ENCODE measurements at places on chromosomes 7 and 10.

DNA sequence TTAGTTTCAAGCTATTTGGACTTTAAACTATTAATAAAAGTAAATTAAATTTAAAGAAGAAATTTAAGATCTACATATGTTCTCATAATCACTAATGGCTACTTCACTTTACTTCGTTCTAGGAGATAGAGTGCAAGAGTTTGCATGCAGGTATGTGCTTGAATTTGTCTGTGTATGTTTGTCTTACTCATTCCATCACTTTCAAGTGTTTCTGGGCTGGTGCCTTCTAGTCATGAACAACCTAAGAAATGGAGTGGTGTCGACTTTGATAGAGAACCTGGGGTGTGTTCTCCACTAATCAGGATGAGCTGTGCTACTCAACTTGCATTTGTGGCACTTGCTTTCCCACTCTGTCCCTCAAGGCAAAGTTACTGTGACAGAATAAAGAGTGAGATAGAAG is 169.9 kb downstream of the KCND2 start:
- no peak for DNase-seq

DNA sequence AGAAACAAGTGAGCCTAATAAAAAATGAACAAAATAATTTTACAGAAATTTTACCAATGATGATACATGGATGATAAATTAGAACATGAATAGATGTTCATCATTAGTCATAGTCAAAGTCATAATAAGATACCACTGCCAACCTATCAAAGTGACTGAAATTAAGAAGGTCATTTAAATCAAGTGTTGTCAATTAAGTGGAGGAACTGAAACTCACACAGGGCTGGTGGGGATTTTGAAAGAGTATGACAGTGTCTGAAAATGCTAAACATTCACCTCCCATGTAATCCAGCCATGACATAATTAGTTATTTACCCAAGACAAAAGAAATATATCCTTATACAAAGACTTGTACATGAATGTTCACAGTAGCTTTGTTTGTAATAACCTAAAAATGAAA is 57.1 kb upstream of the DYNC1I1 start:
- no peak for DNase-seq

- no peak for DNase-seq
Observed at GRCh38 chr10:35092851-35093250, 2.7 kb upstream of the CUL2 start.

DNA sequence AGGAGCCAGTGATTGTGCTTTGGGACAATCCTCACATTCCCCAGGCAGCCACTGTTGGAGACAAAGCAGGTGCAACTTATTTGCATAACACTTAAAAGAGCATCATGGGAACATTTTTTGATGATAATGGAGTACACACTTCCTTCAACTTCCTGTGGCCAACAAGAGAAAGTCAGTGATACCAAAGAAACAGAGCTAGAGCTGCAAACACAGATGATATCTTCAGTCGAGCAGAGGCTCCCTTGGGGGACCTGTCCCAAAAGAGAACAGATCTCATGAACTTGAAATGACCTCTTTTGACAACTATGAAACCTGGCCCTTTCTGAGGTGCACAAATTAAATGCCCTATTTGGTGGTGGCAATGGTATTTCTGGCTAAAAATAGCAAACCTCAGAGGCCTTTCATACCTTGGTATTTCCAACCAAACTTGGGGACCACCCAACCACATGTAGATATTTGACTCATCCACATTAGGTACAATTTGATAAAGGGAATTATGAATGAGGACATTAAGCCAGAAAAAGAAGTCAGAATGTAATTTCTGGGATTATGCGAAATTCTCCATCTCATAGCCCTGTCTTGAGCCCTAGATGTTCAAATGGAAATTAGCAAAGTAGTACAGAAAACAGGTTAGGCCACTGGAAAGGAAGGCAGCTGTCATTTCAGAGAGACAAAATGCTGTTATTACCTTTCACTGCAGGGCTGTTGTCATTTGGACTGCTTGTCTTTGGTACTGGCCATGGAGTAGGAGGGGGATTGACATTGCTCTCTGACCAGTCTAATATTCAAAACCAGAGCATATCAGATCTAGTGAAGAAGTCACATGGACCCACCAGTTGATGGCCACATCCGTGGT is 146.2 kb downstream of the ICA1 start:
- no peak for DNase-seq

- no peak for DNase-seq
Observed at GRCh38 chr7:106608661-106609060, 52.3 kb downstream of the CCDC71L start.

DNA sequence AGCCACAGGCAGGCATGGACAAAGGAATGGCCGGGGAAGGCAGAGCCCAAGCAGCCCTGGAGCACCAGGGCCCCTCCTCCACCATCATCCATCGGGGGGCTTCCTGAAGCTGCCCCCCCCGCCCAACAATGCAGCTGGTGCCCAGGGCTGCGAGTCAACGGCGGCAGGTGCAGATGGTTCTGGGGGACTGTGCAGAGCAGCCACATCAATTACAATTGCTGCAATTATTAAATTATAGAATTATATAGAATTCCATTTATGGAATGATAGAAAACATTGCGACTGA is 28.3 kb downstream of the EBF3 start:
- no peak for DNase-seq

DNA sequence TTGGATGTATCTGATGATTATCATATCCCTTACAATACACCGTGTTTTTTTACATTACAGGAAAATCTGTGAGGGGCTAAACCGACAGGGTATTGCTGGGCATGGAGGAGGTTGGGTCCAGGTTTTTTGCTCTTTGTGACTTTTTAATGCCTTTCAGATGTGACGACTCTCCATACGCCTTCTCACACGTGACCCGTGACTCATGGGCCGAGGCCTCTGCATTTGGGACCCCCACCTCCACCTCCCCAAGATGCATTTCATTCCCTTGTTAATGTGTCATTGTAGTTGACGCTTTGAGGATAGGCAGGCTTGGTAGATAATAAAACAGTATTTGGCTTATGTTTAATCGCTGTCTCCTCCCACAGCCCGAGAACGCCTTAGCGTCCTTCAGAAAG is 95.3 kb downstream of the CUX1 start:
- DNase-seq: no peak

DNA sequence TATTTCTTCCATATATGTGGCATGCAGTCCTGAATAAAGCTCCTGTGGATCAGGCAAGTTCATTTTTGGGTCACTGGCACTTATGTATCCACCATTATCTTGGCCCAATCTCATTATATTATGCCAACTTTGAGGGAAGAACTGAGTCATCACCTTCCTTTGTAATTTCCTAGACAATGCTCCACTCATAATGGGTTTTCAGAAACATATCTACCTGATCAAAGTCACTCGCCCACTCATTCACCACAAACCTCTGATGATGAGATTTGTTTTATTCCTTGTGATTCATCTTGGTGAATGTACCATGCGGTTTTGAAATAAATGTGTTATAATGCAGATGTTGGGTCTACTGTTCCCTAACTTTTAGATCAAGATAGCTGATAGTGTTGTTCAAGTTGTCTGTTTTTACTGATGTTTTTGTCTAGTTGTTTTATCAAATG is 525.8 kb downstream of the KIF20B start:
- DNase-seq: peak; percentile 68

GRCh38 chr10:130254662-130255061 is 118.5 kb downstream of the GLRX3 start:
- no peak for DNase-seq

DNA sequence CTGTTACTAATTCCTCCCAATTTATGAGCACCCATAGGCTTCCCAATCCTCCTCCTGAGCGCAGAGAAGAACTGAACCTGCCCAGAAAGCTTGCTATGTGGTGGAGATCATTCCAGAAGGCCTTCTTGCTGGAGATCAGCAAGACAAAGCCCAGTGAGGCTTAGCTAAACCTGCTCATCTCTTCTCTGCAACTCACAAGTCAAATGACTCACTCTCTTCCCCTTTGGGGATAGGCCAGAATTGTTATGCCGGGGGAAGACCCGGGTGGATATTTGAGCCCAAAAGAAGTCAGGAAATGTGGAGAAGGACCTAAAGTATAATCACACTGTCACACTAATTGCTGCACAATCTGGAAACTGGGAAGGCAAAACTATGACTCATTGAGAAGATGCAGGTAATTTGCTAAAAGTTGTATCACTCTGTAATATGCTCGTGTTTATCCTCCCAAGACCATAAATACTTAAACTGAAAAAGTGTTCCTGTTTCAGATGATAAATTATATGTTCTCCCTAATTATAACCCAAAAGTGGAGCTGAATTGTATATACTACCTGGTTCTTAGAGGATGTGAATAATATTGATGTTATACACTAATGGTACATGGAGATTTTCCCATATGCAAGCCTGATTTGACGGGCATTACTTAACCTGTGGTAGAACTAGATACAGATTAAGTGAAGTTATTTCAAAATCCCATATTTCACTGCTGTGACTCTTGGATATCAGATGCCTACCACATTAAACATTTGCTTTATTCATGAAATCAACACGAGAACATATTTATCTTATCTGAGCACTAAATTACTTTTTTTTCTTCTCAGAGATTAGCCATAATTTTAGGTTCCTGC is 6.4 kb downstream of the NEBL start:
- no peak for DNase-seq

DNA sequence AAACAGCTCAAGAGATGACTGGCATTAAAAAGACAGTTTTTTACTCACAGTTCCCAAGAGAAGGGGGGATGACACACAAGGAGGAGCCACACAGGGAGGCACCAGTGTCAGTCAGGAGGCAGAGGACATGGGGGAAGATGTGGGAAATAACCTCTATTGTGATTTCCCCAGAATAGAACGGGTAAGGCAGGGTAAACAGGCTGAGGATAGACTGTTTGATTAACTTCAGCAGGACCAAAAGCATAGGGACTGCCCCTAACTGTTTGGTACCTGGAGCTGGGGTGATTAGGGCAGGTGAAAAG is 60.7 kb downstream of the RAPGEF5 start:
- DNase-seq: no peak

GRCh38 chr10:62618576-62619412 is 185.7 kb upstream of the ADO start:
- peak; percentile 96 for DNase-seq

GRCh38 chr7:66558660-66559465 is 69.8 kb upstream of the KCTD7 start:
- DNase-seq: no peak

DNA sequence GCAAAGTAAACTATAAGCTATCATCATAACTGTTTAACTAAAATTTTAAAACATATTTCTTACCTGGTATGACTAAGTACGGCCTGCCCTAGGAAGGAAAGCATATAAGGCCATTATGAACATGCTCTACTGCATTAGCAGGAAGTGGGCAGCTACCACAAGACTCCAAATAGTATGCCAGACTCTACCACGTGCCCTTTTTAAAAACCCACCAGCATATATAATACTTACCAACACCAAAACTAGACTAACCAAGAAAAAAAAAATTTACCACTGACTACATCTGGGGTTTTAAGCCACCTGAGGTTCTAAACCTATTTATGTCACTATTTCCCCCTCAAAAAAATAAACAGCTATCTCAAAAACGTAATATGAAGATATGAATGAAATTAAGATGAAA is 30.1 kb downstream of the NUDCD3 start:
- no peak for DNase-seq

DNA sequence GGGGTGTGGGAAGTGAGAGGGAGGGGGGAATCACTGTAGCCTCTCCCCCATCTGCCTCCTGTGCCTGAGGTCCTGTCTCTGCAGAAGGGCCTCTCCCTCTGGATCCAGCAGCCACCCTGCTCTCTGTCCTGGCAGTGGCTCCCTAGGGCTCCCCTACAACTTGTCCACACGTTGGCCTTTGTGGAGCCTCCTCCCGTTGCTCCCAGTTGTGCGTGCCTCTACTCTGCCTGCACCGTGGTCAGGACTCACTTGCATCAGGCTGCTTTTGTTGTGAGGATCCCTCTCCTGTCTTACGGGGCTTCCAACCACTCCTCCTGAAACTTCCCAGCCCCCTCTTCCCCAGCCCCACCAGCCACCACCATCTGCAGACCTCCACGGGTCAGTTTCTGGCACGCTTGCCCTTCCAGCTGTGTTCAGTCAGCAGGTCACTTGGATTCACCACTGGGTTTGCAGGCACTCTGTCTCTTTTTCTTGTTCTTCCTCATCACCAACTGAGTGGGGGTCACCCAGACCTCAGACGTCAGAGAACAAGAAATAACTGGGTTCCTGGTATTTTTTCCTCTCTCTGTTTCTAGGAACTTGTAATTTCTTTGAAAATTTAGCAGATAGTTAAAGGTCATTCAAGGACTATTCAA is 62.3 kb downstream of the RAMP3 start:
- no peak for DNase-seq

DNA sequence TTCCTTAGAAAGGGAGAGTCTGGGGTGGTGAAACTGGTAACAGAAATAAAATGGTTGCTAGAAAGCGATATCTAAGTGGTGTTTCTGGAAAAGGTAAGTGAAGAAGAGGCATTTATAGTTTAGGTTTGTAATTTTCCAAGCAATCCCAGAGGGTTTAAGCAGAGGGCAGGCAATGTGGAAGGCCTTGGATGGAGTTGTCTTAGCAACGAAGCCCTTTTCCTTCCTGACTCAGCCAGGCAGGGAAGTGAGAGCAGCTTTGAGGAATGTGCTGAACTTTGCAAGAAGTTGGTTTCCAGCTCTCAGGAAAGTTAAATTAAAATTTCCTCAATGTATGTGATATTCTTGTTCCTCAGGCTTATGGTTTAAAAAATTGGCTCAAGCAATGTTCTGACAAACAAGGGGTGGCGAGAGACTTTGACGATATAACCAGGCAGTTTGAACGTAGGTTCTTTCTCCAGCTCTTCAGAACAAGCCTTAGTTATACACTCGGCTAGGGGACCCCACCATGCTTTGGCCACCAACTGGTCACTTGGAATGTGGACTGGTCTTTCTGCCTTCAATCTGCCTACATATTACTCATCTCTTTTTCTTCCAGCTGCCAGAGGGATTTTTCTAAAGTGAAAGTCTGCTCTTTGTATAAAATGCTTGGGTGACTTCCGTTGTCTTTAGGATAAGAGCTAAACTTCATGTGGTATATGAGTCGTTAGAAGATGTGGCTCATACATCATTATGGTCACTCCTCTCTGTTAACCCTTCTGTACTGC is 66.9 kb upstream of the SLC25A13 start:
- peak; percentile 39 for DNase-seq

DNA sequence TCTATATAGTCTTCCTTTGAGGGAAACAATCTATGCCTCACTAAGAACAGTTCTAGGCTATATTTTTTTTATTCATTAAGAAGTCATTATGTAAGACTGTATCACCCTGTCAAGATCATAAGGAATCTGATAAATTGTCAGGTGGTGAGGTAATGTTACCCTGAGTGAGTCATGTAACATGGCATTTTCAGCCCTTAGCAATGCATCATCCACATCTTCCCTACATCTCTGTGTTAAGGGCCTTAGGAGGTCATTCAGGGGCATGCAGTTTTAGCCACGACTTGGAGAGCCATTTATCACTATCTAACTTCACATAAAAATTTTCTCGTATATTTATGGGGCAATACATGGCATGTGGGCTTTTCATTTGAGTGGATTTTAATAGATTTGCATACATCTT is 924.5 kb upstream of the MBL2 start:
- no peak for DNase-seq

- DNase-seq: no peak
Observed at GRCh38 chr10:124131172-124131571, 37.8 kb upstream of the CHST15 start.
